Activated CD4-positive, alpha-beta T cell treated with anti-CD3 and anti-CD28 coated beads, Interleukin-2, amount 50 U/mL, for 24 hours (primary cell): ENCODE measurements at places on chromosomes 4 and X.
A peak's percentile ranks its signal among the peaks of the same experiment; 100 is the strongest.

DNA sequence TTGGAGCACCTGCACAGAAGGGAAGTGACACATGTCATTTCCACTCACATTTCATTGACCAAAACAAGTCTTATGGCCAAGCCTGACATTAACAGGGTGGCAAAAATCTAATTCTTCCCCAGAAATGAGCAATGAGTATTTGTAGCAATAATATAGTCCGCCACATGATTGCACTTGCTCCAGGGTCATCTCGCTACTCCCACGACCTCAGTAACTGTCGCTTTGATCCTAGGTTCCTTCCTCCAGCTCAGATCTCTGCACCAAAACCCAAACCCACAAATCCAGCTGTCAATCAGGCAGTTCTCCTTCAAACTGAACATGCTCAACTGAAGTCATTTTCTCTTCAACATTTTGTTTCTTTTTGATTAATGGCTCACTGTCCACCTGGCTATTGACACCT lies 25.2 kb upstream of the PTTG2 start:
- no peak for DNase-seq

DNA sequence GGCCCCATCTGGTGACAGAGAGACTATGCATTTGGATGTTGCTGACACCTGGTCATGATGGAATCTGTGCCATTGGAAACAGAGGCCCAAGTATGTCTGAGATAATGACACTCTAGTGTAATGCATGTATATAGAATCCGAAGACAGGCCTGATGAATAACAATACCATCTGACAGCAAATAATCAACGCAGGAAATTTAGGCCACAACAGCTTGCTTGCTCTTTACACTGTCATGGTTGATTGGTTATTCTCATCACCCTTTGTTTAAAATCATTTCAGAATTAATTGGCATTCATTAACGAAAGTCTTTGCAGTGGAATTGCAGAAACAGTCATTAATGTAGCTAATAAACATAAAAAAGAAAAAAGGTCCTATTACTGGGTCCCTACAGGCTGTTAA lies 194.8 kb downstream of the AFF2 start:
- no peak for DNase-seq

GRCh38 chr4:21554066-21554465 lies 394.5 kb downstream of the KCNIP4 start:
- DNase-seq: no peak

- DNase-seq: no peak
Observed at GRCh38 chrX:115988825-115989224, 181.7 kb upstream of the AGTR2 start.

- DNase-seq: no peak
Observed at GRCh38 chr4:107586371-107586770, 133.7 kb downstream of the PAPSS1 start.

GRCh38 chrX:19824603-19825002 lies 62.8 kb downstream of the SH3KBP1 start:
- no peak for DNase-seq

DNA sequence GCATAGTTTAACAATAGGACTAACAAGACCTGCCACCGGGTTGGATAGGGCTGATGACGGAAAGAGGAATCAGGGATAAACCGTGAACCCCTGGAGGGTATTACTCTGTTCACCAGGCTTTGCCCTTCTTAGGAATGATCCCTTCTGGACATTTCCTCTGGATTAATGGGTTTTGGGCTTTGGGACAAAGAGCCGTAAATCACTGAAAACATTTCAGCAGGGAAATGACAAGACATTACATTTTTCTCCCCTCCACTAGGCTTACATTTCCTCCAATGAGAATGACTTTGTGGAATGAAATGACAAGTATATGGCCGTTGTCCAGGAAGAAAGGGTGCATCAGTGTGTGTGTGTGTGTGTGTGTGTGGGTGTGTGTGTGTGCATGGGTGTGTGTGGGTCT lies 25.9 kb upstream of the RBPJ start:
- no peak for DNase-seq

DNA sequence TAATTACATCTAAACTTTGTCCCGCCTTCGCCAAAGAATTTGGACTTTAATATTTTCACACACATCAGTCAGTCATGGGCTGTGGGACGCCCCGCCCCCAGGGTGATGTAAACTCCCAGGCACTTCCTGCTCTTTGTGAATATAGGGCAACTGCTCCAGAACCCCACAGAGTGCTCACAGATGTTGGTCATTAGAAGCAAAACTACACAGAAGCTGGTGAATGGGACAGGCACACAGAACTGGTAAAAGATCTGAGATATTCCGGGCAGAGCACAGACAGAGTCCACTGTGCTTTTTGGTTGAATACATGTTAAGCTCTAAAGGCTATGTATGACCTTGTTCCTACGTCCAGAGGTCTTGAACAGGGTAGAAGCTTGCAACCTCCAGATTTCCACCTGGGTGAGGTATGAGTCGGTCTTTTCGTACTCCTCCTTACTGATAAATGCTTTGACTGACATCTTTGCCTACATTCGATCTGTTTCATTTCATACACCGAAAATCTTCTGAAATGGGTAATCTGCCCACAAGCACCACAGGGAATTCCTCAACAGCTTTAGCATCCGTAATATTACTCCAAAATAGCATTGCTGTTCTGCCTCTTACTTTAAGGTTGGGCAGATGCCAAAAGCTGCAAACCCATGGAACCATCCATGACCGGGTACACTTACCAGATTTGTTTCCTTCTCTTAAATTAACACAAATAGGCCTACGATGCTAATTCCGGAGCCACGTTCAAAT lies 144.6 kb downstream of the AMELX start:
- no peak for DNase-seq

- no peak for DNase-seq
Observed at GRCh38 chr4:85126991-85127591, 160.6 kb upstream of the WDFY3 start.

GRCh38 chrX:111168314-111168713 lies 72.3 kb downstream of the PAK3 start:
- DNase-seq: no peak

- DNase-seq: no peak
Observed at GRCh38 chr4:186829740-186830449, 106.2 kb upstream of the FAT1 start.

DNA sequence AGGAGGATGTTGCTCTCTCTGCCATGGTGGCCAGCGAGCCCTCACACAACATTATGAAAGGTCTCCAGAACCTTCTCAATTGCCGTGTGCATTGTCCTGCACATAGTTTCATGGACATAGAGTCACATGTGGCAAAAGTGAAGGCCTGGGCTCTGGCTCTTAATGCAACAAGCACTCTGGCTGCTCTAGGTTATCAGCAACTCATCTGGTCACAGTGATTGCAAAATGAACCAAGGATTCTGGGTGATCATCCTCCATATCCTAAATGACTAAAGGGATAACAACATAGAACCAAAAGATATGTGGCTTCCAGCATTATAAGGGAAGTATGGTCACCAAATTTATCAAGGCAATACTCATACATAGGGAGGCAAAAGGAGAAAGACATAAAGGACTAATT lies 175.2 kb downstream of the MGST2 start:
- no peak for DNase-seq

DNA sequence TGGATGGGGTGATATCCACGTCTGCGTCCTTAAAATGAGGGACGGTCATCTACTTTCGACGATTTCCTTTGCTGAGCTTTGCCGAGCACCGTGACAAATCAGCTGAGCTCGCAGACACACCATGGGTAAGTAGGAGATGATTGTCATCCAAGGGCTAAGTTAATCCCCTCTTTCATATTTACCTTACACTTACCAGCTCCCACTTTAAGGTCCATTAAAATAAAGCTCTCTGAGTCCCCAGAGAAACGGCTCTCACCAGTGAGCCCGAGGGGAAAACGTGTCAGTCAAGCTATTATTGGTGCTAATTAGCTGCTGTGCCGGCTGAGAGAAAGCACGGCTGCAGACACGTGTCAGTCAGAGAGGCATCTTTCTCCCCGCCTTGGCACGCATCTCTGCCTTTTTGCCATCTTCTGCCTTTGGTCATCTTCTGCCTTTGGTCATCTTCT lies 72.2 kb downstream of the CRLF2 start:
- DNase-seq: no peak

GRCh38 chrX:68792083-68792482 lies 36.7 kb upstream of the EFNB1 start:
- no peak for DNase-seq

GRCh38 chr4:173192375-173193162 lies 24.0 kb downstream of the GALNT7 start:
- DNase-seq: no peak

- no peak for DNase-seq
Observed at GRCh38 chr4:184282251-184282713, 64.6 kb upstream of the ENPP6 start.

- DNase-seq: no peak
Observed at GRCh38 chr4:166314902-166315301, 441.9 kb downstream of the TLL1 start.

DNA sequence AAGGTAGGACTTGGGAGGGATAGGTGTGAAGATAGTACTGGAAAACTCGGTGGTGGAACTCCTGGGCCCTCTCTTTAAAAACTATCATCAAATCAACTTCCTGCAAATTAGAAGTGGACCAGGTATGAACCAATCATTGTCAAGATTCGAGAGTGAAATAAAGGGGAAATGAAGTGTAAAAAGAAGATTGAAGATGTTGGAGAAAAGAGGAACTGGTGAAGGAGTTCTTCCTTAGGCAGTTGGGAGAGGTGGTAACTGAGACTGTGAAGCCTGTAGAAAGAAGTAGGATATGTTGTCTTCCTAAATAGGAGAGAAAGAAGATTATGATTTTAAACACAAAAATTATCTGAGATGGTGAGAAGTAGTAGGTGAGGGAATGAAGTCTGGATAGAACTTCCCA lies 212.2 kb downstream of the PPP1R2C start:
- no peak for DNase-seq

GRCh38 chr4:119025916-119026661 lies 109.5 kb upstream of the MYOZ2 start:
- DNase-seq: no peak

DNA sequence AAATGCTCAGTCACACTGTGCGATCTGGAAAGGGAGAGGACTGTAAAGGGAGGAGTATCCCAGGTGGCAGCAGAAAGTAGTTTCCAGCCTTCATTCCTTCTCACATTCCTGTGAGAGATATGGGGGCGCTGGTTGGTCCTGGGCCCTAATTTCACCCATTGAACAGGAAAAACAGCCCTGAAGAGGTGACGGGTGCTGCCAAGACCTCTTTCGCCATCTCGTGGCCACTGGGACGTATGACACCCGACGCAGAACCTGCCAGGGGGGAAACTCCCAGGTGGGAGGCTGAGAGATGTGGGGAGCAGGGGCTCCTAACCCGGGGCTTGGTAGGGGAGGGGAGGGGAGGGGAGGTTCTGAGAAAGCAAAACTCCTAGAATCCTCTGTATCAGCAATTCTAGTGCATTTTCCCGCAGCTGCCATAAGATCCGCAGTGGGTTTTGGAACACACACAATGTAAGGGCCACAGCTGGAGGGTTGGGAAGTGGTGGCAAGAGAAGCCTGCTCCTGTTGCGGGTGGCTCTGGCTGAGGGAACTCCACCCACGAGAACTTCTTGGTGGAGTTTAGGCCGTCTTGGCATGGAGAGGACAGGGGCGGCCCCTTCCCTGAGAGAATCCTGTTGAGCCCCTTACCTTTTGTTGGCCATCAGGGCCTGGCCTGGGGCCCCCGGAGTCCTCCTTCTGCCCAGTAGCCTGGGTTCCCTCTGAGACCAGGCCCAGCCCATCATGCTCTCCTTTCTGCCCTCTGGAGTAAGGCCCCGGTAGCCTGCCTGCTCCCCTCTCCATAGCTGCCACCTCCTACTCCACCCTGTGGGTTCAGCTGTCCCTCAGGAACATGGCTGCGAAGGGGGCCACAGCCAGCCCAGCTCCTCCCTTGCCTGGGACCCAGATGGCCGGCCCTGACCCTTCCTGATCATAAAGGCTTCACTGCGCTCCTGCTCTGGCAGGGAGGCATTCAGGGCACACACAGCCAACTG lies 134.1 kb downstream of the OR13H1 start:
- DNase-seq: peak; percentile 22

GRCh38 chr4:187236209-187236890 lies 512.7 kb upstream of the FAT1 start:
- DNase-seq: no peak

DNA sequence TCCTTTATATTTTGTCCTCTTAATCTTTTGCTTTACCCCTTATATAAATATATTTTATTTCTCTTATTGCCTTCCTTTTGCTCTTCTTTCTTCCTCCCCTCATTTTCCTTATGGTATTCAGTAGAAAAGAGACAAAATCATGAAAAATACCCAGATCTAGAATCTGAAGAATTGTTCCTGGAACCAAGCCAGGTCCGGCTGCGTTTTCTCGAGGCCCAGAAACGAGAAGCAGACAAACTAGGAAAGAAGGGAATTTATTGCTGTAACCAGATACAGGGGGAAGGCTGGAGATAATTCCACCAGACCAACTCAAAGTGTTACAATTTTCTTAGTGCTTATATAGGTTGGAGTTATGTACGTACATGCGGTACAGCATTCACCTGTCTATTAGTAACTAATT lies 328.7 kb downstream of the GABRG1 start:
- DNase-seq: no peak

DNA sequence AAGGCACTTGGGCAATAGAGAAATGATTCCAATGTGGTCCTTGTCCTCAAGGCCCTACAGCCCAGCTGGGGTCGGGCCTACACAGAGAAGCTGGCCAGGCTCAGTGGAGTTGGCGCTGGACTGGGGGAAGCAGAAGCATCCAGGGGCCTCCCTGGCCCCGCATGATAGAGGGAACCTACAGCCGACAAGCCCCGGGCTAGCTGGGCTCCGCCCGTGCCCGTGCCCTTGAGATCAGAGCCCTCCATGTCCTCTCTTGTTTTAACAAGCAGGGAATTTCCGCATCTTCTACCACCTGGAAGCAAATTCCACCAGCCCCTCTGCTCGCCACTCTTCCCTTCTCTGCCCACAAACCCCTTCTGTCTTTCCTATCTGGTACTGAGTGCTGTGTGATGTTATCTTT lies 31.6 kb downstream of the CYTL1 start:
- DNase-seq: no peak

GRCh38 chrX:154353172-154353843 lies 21.1 kb downstream of the FLNA start:
- no peak for DNase-seq

GRCh38 chr4:136009258-136009832 lies 1522.9 kb downstream of the PCDH18 start:
- no peak for DNase-seq

DNA sequence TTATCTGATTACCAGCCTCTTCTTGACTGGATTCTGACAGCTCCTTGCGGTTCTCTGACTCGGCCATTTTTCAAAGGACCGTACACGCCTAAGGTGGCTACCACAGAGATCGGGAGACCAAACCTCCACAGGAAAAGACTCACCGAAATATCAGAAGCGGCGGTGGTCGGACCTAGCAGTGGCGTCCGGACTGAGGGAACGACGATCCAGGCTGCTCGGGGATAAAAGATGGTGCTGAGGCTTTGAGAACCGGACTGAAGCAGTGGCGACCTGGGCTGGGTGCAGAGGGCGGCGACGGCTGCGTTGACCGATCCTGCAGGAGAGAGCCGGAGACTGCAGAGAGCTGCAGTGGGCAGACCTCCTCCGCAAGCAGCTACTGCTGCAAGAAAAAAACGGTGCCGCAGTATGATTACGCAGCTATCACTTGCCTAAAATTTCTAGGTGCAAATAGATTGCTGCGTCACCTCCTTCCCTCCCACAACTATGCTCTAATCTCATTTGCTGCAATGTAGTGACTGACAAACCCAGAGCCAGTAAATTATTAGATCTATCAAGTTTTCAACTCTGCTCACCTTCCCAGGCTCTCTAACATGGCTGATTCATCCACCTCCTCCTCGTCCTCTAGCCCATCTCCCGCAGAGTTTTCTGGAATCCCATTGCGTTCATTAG lies at the start of gene NAP1L2:
TSS of gene NAP1L2 (minus strand) at position 426 of the 669 bp plus-strand sequence. CDS start at position 67, 359 bp downstream.
- peak; percentile 15 for DNase-seq

- DNase-seq: no peak
Observed at GRCh38 chr4:72286185-72286584, 254.4 kb downstream of the NPFFR2 start.

GRCh38 chr4:122012735-122013134 lies 60.9 kb upstream of the TRPC3 start:
- DNase-seq: no peak
